Stimulated activated CD8-positive, alpha-beta memory T cell treated with anti-CD3 and anti-CD28 coated beads, Interleukin-2, amount 100 ng/mL, for 48 hours (primary cell): ENCODE measurements at places on chromosomes 3 and 15.

DNA sequence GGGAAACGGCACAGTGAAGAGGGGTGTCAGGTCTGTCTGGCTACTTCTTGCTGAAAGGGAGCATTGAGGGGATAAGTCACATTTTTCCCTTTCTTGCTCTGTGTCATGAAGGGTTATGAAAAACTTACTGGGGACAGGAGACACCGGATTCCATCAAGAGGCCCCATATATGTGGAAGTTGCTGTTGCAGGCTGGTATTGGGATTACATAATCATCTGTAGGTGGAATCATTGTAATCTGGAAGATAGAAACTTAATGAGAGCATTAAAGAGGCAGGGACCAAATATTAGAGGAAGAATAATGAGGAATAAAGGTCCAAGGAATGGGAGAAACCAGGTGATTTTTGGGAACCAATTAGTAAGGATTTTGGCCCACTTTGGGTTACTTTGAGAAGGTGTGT lies 4.2 kb upstream of the TCAIM start:
- no peak for DNase-seq

- DNase-seq = no peak
Measured at GRCh38 chr3:42117175-42118008, 26.2 kb downstream of the TRAK1 start.

DNA sequence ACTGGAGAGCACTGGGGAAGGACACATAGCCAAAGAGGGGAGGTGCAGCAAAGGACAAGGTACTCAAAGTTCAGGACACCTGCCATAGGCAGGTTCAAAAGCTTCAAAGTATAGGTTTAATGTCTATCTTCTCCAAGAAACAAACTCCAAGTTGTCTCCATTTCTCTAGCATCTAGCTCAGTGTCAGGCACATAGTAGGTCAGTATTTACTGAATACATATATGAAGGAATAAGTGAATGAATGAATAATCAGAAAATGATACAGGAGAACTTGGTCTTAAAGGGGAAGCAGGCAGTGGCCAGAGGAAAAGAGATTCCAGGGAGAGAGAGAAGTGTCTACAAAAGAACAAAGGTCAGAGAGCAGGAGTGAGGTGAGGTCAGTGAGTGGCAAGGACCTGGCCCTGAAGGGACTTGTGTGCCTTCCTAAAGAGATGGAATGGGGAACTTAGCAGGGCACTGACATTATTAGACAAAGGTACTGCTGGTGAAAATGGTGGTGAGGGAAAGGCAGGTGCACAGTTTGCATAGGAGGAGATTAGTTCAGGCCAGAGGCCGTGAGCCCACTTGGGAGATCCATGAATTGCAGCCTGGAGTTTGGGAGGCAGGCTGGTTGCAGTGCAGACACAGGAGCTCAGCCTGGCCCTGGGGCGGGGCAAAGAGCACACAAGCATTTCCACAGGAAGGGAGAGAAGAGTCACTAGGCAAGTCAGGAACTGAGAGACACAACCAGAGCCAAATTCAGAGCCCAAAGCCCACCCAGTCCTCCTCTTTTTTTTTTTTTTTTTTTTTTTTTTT lies 21.4 kb downstream of the TBC1D2B start:
- DNase-seq = no peak

DNA sequence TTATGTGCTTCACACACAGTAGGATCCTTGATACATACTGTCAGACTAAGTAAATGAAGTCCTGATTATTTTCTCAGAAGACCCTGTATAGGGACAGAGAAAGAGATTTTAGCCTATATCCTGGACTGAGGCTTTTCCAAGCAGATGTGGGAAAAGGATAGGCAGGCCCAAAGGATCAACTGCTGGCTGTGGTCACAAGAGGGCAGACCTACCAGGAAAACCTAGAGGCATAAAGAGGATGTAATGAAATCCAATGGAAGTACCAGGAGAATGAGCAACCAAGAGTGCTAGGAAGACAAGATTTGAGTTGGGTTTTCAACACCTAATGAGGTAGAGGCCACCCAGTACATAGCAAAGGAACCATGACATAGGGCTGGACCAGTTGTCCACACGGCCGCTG lies 23.1 kb downstream of the DCLK3 start:
- no peak for DNase-seq

- DNase-seq = no peak
Measured at GRCh38 chr15:48581219-48581618, 64.3 kb downstream of the FBN1 start.

- DNase-seq = no peak
Measured at GRCh38 chr3:50238549-50239026, 2.6 kb downstream of the GNAI2 start.

- DNase-seq = no peak
Measured at GRCh38 chr15:96011136-96011535, 319.4 kb upstream of the NR2F2 start.

- DNase-seq = no peak
Measured at GRCh38 chr3:51968170-51968775, 1.0 kb upstream of the PCBP4 start.

GRCh38 chr3:114093596-114093995 lies 37.1 kb downstream of the QTRT2 start:
- no peak for DNase-seq

DNA sequence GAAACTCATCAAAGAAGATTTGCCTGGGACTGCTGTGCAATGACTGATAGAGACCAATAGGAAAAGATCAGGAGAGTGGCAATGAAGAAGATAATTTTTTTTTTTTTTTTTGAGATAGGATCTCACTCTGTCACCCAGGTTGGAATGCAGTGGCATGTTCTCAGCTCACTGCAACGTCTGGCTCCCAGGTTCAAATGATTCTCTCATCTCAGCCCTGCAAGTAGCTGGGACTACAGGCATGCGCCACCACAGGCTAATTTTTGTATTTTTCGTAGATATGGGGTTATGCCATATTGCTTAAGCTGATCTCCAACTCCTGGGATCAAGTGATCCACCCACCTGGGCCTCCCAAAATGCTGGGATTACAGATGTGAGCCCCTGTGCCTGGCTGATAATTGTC lies 116.9 kb upstream of the CCNL1 start:
- no peak for DNase-seq
